ENCODE measurements at places on chromosomes 16 and 17. TPM values are rescaled to one million over a fixed set of nuclear protein-coding genes. Genes with fewer than 3 reads are reported as not detected.

DNA sequence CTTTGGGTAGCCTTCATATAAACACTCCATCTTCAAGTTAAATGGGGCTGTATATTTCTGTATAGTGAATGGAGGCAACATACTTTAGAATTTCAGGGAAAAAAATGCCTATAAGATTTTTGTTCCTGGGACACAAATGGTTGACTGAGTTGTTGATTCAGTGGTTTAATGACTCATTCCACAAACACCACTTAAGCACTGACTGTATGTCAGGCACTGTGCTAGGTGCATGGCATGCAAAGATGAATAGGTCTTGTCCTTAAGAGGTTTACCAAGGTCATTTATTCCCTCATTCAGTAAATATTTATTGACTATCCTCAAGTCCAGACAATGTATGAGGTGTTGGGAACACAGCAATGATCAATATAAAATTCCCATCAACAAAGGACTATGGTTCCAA is 417.1 kb downstream of the CA10 start:
- H3K27me3 ChIP-seq = no peaks in the 10 kb centered on the region
- H3K4me1 ChIP-seq = no peaks in the 10 kb centered on the region
- H3K36me3 ChIP-seq = no peaks in the 10 kb centered on the region
- H3K4me3 ChIP-seq = no peak overlapping the region
- DNase-seq = no peak
- H3K27ac ChIP-seq = no peak overlapping the region

DNA sequence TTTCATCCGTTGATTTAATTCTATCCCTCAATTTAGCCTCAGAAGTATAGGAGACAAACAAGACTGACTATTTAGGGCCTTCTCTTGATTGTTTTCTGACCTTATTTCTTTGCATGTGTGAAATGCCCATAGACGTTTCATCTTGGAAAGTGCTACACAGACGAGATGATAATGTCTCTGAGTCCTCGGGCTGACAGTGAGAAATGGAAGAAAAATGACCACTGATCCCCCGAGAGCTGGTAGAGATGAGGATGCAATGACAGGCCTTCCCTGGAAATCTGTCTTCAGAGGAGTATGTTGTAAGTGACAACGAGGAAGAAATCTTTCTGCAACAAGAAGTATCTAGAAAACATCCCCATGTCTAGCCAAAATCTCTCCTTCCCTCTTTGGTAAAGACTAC is 522.9 kb downstream of the HAPSTR1 start:
- DNase-seq = no peak
- H3K27me3 ChIP-seq = no peaks in the 10 kb centered on the region
- H3K27ac ChIP-seq = no peak overlapping the region
- no peaks in the 10 kb centered on the region for H3K36me3 ChIP-seq
- no peak overlapping the region for H3K4me3 ChIP-seq

DNA sequence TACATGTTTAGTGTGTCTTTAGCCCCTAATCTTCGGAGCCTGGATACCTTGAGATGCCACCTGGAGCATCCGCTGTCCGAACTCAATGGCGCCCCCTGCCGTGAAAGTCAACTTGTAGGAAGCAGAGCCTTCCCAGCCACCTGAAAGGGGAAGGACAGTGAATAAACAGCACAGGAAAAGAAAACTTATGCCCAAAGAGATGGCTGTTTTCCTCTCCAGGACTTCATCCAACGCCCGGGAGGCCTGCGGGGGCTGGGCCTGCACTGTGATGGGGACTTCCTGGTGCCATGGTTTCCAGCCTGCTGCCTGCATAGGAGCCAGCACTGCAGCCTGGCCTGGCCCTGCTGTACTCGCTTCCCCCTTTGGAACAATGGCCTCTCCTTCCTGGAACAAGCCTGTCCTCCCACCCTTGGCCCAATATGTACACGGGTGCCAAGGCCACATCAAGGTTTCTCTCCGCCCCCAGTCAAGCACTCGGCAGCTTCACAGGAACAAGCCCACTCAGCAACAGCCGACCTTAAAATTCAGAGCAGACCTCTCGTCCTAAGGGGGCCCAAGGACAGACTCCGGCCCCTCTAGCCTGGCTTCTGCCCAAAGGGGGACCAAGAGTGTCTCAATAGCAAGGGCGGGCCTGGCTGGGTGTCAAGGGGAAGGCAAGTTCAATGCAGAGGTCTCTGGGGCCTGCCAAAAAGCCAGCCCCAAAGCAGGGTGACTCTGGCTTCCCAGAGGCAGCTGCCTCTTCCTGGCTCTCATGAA is 4.5 kb upstream of the UNC13D start:
- H3K27me3 ChIP-seq = no peaks in the 10 kb centered on the region
- H3K27ac ChIP-seq = no peak overlapping the region
- peak; percentile 80 for DNase-seq
- H3K4me1 ChIP-seq = peaks cover 31% of the 10 kb centered on the region
- H3K36me3 ChIP-seq = peaks cover 37% of the 10 kb centered on the region

DNA sequence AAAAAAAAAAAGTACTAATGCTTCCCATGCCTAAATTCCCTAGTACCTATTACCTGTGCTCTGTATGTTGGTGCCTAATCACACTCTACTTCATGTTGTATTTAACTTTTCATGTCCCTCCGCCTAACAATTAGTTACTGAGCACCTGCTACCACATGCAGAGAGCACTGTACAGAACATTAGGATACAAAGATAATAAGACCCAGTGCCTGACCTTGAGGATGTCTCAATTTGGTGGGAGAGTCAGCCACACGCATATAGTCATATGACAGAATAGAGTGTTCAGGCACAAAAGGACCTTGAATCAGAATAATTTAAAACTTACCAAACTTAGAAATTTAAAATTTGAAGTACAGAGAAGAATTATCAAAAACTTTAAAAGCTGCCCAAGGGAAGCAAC is 42.1 kb downstream of the USP31 start:
- no peak overlapping the region for H3K4me3 ChIP-seq
- no peaks in the 10 kb centered on the region for H3K36me3 ChIP-seq
- H3K4me1 ChIP-seq = no peaks in the 10 kb centered on the region
- no peak overlapping the region for H3K27ac ChIP-seq
- no peaks in the 10 kb centered on the region for H3K27me3 ChIP-seq

DNA sequence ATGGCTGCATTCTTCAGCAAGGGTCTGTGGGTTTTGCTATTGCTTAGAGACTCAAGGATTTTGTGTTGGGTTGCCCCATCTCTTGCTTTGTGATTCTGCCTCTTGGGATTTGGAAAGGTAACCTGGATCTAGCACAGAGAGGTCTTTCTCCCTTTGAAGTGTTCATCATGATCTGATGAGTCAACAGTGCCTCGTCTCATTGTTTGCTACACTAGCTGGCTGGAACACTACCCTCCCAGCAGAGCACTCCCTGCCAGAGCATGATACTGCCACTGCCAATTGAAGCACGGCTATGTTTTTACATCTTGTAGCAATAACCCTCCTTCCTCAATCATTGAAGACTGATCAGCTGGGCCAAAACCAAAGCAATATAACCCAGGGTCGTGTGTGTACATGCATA is 361.0 kb downstream of the CDH13 start:
- H3K4me3 ChIP-seq = no peak overlapping the region
- no peaks in the 10 kb centered on the region for H3K36me3 ChIP-seq
- no peak for DNase-seq

DNA sequence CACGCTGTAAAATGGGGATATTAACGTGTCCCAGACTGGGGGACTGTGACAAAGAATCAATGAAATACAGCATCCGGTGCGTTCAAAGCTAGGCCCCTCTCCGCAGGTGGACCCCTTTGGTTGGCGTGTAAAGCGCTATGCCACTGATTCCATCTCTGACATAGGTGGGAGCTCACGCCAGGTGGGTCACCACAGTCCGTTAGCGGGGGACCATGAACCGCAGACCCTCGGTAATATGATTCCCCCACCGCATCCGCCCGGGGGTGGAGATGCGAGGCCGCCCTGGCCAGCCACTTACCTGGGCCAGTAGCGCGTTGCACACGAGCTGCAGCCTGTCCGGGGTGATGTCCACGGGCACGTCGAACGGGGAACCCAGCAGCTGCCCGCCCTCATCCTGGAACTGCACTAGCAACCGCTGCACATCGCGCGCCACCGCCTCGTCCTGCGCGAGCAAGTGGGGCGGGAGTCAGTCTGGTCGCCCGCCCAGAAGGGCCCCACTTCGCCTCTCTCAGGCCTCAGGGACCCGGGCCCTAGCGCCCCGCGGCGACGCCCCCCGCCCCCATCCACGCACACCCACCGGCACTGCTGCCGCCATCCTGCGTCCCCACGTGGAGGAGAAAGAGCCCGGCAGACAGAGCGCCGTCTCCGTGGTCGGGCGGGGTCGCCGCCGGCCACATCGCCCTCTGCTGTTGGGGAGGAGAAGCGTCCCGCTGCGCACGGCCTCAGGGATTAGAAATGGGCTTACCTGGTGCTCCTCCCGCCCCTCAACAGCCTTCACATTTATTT is at the start of gene NLE1:
Gene NLE1 (minus strand): TSS at position 623 of the 786 bp plus-strand sequence. CDS start 28 bp downstream, at position 595.
- H3K4me1 ChIP-seq = peaks cover 14% of the 10 kb centered on the region
- peak; percentile 89 for DNase-seq
- H3K36me3 ChIP-seq = peaks cover 20% of the 10 kb centered on the region
- H3K27me3 ChIP-seq = no peaks in the 10 kb centered on the region
- peak within 1 kb of the TSS; percentile 55 for H3K27ac ChIP-seq
- H3K4me3 ChIP-seq = peak within 1 kb of the TSS; percentile 85

- no peaks in the 10 kb centered on the region for H3K4me1 ChIP-seq
- no peak overlapping the region for H3K4me3 ChIP-seq
- H3K36me3 ChIP-seq = no peaks in the 10 kb centered on the region
- no peak for DNase-seq
- H3K27ac ChIP-seq = no peak overlapping the region
Observed at GRCh38 chr16:63365649-63366304, 1329.5 kb upstream of the CDH8 start.

The ATP2A3 gene
- 108 TPM for total RNA-seq

The EVI2B gene
- total RNA-seq = 32.7 TPM

The MYOCD gene
- total RNA-seq = not detected

The AP2B1 gene
- 163 TPM for total RNA-seq

The NPTX1 gene
- 1.2 TPM for total RNA-seq

The HCRT gene
- total RNA-seq = not detected
